Breast epithelium (tissue), 4 donors: ENCODE measurements at places on chromosomes 12 and 14.

GRCh38 chr12:97140355-97140754 lies 233.3 kb downstream of the NEDD1 start:
- DNase-seq, result no peak

DNA sequence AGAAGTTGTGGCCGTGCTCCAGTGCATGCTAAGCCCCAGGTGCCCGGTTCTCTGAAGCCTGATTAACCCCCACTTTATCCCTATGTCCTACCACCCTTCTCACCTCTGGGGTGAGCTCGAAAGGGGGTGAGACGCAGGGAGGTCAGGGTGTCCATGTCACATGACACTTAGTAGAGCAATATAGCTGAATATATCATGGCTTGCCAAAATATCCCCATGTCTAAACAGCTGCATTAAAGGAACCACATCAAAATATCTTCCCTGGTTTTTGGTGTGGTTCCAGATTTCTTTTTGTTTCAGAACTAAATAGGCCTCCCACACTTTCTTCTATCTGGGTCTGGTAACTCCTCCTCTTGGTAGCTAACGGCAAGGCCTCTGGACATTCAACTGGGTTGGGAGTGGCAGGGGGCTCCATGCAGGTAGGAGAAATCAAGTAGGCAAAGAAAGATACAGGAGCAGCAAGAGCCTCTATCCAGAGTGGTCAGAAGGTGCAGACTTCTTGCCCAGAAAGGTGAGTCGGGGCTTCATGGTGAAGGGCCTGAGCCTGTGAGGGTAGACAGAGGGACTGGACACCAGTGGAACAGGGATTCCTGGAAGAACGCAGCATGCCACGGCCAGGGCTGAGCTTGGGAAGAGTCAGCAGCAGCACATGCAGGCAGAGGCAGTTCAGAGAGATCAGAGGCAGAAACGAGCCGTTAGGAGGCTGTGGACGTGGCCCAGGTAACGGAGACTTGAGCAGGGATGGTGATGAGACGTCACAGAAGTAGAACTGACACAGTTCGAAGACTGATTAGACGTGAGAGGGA lies 202.8 kb upstream of the DIO3 start:
- peak; percentile 11 for DNase-seq

DNA sequence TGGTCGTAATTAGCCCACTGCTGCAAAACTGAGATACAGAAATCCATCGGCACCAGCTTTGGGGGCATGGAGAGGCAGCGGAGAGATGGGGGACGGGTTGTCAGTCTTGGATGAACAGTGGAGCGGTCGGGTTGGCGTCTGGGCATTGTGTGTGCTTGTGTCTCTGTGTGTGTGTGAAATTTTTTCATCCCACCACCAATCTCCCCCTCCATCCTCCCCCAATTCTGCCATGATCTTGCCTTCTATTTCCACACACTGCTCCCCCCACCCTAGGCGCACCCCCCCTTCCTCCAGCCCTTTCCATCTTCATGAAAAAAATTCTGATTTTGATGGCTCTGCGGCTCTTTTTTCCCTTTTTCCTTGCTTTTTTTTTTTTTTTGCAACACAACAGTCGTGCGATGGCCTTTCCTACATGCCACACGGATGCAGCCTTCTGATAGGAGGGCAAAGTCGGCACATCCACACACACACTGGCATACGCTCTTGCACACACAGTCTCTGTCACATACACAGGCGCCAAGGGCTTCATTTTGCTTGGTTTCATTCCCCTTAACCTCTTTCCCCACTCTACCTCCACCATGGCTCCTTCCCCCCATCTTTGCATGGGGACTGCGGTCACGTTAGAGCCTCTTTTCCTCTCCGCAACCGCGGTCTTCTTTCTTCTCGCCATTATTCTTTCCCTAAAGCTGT lies 3.3 kb downstream of the NRXN3 start:
- no peak for DNase-seq

DNA sequence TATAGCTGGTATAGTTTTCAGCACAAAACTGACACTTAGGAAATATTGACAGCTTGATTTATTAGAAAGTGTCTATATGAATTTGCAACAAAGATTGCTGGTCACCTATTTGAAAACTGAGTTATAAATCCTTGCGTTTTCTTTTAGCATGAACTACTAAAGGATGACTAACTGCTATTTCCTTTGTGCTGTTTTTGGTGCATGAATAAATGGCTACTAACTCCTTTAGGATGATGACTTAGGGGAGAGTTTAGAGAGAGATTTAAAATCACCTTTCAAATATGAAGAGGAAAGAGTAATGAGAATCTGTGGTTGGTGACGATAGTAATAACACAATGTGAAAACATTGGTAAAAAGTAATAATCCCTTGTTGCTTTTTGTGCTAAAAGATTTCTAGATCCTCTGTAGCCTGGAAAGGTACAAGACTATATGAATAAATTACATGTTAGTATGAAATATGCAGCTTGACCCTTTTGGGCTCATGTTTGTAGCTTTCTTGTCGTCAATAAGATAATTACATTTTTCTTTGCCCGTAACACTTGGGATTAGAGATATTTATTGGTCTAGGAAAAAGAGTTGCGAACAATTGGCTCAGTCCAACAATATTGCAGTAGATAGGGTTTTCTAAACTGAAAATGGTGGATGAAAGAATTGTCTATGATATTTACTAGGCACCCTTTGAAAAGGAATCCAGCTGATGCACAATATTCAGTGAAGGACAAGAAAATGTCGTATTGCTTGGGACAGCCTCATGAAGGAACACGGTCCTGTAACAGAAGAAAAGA lies 453.0 kb downstream of the ADAMTS20 start:
- DNase-seq, result no peak

GRCh38 chr12:2190896-2191533 lies 138.2 kb downstream of the CACNA1C start:
- DNase-seq, result no peak

DNA sequence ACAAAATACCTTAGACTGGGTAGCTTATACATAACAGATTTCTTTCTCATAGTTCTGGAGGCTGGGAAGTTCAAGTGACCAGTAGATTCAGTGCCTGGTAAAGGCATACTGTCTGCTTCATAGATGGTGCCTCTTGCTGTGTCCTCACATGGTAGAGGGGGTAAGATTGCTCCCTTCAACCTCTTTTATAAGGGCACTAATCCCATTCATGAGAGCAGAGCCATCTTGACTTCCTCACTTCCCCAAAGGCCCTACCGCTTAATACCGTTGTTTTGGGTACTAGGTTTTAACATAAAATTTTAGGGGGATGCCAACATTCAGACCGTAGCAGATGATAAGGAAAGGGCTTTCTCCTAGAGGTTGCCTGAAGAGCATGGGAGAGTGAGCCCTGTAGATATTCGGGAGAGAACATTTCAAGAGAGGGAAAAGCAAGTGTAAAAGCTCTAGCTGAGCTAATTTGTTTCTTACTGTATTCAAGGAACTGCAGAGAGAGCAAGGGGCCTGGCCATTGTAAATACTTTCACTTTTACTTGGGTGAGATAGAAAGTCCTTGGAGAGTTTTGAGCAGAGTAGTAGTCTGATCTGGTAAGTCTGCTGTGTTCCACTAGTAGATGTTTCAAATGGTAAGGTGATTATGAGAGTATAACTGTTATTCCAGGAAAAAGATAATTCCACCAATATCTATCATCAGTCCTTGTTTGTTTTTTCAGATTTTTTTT lies 27.3 kb downstream of the FRS2 start:
- DNase-seq, result no peak

DNA sequence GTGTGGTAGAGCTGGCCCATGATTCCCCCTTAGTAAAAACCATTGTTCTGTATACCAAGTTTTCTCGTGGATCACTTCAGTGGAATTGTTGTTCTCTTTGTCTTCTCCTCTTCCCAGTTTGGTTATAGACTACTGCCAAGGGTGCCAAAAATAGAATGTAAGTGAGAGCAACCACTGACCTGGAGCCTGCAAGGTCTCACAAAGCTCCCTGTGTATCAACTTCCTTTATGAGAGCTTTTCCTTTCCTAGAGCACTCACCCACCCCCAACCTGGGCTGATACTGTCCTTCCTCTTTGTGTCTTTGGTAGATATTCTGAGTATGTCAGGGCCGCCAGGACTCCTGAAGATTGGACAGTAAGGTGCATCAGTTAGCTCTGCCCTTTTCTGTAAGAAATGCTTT lies 101.0 kb downstream of the SCN8A start:
- no peak for DNase-seq
